ENCODE measurements at places on chromosomes 12 and 14.

GRCh38 chr14:56998728-56999127, 188.4 kb upstream of the OTX2 start:
- DNase-seq, result no peak

DNA sequence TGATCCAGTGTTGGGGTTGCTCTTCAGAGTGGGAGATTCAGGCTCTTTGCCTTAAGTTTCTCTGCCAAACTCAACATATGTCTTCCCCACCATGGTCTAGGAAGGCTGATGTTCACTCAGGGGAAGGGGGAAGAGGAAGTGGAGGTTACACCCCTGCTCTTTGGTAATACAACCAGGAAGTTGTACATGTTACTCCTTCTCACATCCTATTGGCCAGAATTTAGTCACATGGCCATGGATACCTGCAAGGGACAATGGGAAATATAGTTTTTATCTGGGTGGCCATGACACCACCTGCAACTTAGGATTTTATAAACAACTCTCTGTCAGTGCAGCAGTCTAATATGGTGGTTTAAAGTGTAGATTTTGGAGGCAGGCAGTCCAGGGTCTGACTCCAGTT, 150.9 kb downstream of the TBX5 start:
- no peak for DNase-seq

DNA sequence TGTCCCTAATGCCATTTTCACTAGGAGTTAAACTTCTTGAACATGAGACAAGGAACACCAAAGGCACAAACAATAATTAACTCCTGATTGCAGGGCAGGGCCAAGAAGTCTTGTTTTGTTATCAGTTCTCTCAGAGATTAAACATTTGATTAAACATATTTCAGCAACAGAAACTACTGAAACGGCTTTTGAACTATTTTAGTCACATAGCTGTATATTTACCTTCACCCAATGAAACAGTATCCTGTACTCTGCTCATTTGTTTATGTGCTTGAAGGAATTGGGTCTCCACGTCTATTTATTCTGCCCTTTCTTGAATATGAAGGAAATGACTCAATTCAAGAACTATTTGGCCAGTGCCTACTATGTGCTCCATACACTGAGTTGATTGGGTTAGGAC, 51.3 kb upstream of the PTCSC3 start:
- DNase-seq, result no peak

DNA sequence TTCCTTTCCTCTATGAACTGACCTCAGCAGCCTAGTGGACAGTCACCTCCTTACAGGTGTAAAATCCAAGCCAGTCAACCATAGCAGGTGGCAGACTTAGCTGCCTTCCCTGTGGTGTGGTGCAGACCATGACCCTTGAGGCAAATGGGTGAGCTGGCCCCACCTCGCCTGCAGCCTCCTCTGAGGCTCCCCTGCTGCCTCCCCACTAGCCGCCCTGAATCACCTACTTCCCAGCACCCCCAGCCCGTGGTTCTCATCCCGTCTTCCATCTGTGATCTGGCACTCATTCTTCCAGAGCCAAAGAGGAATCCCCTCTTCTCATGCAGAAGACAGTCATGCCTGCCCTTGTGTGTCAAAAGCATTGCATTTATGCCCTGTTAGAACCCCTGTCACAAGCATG, 34.4 kb upstream of the TSPAN9 start:
- DNase-seq, result no peak

DNA sequence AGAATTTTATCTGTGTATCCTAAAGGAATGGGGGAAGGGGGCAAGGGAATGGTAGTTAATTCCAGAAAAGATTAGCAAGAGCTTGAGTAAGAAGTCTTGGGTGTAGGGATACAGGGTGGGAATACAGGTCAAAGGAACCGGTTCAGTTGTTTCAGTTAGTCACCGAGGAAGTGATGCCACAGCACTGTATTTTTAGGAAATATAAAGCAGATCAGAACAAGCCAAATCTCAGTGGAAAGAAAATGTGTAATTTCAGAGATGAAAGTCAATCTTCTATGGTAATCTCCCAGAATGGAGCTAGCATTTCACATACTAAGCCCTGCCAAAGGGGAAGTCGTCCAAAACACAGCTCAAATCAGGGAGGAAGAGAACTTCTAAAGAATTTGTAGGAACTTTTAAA, 4.7 kb upstream of the TUBA1C start:
- no peak for DNase-seq

- no peak for DNase-seq
Measured at GRCh38 chr12:99981639-99982190, 3.0 kb downstream of the ANKS1B start.

- no peak for DNase-seq
Measured at GRCh38 chr14:102503641-102504327, 5.8 kb downstream of the ANKRD9 start.

DNA sequence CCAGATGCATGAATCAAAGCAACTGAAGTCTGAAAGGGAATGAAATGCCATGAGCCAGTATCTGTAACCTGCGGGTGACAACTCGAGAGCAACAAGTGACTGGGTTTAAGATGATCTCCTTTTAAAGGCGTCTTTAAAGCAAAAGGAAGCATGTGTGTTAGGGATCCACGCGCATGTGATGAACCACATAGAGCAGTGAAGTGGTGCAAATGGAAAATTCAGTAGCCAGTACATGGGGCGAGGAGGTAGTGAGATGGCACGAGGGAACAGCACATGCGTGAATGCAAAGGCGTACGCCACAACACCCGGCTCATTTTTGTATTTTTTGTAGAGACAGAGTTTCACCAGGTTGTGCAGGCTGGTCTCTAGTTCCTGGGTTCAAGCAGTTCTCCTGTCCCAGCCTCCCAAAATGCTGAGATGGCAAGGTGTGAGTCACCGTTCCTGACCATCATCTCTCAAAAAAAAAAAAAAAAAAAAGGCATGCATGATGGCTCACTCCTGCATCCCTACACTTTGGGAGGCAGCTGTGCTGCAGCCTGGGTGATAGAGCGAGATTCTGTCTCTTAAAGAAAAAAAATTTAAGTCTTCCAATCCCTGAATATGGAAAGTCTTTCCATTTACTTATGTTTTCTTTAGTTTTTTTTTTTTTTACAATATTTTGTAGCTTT, 24.6 kb upstream of the BCL7A start:
- DNase-seq, result no peak

- DNase-seq, result no peak
Measured at GRCh38 chr14:89279649-89280232, 137.3 kb downstream of the FOXN3 start.

GRCh38 chr12:33488036-33488435, 48.4 kb upstream of the SYT10 start:
- DNase-seq, result no peak

DNA sequence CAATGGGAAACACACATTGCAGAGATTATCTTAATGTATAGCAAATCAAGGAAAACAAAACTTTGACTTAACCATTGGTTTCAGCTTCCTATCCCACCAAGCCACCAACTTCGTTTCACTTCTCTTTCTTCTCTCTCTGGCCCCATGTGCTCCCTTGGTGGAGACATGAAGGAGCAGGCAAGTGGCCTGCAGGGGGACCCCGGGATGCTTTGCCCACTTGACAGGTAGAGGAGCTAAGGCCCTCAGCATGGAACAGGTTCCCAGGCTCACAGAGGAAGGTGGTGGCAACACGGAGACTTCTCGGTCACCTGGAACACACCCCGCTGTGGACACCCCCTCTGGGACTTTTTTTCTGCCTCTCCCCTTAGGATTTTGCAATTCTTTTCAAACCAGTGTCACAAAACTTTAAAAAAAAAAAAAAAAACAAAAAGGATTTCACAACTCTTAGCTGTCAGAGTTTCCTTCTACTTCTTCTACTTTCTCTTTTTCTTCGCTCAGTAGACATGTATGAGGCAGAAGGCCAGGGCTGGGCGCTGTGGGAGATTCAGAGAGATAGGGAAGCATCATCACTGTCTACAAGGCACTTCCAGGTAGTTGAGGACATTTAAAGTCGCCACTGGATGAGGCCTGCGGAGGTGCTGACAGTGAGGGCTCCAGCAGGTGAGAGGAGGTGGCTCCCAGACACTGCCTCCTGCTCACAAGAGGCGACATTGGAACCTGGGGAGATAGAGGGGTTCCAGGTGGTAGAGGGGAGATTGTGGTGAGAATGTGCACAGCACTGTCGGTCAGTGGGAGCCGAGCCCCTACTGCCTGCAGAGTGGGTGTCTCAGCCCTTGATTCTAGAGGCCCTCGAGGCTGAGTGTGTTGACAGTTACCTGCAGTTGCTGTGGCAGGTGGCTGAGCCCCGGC, 119.6 kb downstream of the GCH1 start:
- DNase-seq, result no peak

GRCh38 chr12:29225834-29226233, 76.8 kb downstream of the FAR2 start:
- no peak for DNase-seq

DNA sequence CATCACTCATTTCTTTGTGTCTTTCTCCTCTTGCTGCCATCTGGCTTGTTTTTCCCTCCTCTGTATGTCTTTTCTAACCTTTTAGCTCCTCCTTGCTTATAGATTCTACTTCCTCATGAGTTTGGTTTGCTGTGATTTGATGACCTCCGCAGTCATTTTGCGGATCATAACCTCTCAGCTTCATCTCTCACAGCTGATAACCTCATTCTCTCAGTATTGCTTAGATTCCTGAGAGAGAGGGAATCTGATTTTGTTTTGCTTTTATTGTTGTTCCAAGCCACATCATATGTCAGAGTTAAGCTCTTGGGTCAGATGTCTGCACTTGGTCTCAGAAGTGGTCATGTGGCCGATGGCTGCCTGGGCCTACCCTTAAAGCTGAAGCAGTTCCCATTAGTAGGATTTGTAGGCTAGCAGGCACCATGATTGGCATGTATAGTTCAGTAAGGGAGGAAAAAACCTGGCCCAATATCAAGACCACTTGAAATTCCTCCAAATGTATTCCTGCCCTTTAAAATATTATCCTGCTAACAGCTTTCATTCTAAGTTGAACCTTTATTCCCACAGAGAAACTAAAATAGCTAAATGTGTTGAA, 13.5 kb downstream of the ZNF664 start:
- no peak for DNase-seq

GRCh38 chr12:77130193-77130592, 64.8 kb upstream of the E2F7 start:
- no peak for DNase-seq

DNA sequence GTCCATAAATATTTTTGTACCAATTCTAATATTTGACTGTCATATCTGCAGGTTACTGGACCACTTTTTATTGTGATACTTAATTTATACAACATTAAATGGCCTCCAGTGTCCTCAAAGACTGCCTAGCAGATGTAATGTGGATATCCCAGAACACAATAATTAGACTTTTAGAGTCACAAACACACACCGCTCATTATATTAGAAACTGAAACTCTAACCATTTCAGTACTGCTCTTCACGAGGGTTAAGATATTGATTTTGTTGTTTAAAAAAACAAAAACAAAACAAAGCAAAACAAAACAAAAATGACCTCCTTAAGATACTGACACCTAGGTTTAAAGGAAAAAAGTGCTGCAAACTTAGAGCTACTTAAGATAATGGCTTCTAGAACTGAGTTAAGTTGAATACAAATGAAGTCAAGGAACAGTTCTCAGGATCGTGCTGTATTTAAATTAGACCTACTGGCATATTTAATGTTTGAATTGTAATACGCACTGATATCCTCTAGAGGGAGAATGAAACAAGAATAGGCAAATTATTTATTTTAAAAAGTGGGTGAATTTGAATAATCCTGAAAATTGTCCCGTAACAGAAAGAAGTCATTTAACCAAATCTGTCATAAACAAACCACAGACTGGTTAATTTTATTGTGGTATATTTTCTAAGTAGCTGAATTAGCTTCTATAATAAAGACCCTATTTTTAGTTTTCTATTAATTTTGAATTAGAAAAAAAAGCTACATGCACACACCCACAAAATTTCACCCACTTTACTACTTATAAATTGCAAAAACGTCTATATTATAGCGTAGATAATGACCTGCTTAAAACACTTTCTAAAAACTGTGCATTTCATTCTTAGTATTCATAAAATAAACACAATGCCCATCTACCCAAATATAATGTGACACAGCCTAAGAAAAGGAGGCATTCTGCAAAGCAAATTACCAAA, 395.2 kb upstream of the DCN start:
- no peak for DNase-seq

DNA sequence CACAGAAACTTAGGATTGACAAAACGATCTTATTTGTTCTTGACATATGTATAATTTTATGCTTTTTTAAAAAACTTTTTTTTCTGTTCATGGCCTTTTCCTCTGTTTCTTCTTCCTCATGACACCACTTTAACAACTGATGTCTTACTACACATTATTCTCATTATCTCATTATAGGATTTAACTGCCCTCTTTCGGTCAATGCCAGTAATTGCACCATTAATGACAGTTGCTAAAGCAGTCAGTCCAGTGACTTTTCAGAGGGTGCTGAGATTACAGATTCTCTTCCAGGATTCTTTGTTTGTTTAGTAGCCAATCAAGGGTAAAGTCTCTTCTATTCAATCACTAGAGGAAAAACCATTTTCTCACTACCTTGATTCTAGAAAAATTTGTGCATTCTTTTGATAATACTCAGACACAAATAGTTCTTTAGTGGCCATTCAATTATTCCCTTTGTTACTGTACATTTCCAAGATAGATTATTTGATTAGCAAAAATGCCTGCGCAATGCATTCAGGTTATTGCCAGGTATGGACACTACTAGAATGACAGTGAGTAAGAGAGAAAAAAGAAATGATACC, 50.1 kb downstream of the KLRG1 start:
- DNase-seq, result no peak

- no peak for DNase-seq
Measured at GRCh38 chr12:47207340-47207717, 127.6 kb upstream of the AMIGO2 start.
